SJSA1 (cell line): ENCODE measurements at places on chromosomes 3 and 15.

GRCh38 chr3:4888913-4889846 lies 90.1 kb upstream of the BHLHE40 start:
- DNase-seq = no peak

DNA sequence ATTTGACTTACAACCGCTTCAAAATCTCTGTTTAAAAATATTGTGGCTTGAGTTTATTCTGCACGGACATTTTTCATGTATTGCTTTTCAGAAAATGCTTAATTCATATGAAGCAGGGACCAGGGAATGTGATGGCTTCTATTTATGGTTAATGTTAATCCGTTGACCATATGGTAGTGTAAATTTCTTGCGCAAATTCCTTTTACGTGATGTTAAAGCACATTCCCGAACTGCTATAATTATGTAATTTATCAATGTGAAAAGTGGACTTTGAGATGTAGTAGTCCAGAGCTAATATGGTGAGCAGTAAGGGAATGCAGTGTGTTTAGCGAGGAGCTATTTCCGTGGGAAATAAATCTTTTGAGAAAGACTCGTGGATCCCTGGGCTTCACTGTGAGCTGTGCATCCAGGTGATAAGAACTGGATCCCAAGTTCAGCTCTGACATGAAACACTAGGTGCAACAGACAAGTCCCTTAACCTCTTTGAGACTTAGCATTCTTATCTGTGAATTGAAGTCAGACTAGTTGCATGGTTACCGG lies 27.3 kb downstream of the ANAPC13 start:
- no peak for DNase-seq

DNA sequence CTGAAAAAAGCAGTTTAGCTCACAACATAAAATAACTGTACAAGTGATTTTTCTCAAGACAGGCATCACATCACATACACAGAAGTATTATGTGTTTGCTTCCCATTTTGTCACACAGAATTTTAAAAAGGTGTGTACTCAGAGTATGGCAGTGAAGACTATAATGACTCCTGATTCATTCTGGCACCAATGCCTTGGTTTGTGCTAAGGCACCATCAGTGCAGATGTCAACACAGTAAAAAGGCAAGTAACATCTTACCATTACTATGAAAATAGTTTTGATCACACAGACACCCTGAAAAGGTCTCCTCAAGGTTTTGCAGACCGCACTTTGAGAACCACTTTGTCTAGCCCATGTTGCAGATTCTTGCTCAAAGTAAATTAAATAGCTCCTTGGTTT lies 191.6 kb downstream of the KLHL25 start:
- no peak for DNase-seq

GRCh38 chr15:23828786-23829185 lies 141.7 kb upstream of the NDN start:
- no peak for DNase-seq

DNA sequence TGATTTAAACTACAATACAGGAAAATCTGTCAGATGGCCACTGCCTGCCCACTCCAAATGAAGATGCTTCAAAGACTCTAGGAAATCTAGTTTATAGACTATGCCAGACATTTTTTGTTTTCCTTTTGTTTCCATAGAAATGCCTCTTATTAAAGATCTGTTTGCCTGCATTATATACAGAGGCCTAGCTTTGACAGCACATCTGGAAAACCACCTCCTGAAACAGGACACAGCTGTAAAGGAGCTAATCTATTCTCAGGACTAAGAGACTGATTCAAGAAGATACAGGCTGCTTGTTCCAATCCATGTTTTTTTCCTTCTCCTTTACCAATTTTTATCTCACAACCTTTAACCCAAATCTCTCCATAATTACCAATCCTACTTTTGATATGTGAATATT lies 75.3 kb upstream of the STRIT1 start:
- DNase-seq = no peak

DNA sequence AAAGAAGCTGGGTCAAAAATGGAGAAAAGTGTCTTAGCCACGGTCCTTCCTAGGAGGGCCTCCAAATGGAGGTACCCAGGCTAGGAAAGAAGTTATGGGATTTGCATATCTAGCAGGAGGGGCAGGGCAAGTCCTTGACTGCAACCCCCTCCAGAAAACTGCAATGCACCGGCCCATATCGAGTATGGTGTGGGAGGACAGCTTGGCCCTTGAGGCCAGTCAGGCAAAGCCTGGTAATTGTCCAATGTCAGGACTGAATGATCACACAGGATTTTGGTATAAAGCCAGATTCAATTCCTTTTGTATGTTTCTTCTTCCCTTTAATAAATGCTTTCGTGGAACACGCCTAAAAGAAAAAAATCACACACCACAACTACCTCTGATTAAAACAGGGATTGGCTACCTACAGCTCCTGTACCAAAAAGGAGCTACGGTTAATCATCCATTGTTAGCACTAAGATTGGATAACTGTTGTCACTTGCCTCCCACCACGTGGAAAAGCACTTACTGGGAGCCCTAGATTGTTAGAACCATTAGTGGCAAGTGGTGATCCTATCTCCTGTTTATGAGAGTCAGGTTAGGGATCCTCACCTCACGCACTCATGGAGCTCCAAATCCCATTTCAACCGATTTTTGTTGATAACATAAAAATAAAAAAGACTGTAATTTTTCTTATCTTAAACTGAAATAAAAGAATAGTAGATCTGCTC lies 1.2 kb downstream of the ZNF770 start:
- no peak for DNase-seq

DNA sequence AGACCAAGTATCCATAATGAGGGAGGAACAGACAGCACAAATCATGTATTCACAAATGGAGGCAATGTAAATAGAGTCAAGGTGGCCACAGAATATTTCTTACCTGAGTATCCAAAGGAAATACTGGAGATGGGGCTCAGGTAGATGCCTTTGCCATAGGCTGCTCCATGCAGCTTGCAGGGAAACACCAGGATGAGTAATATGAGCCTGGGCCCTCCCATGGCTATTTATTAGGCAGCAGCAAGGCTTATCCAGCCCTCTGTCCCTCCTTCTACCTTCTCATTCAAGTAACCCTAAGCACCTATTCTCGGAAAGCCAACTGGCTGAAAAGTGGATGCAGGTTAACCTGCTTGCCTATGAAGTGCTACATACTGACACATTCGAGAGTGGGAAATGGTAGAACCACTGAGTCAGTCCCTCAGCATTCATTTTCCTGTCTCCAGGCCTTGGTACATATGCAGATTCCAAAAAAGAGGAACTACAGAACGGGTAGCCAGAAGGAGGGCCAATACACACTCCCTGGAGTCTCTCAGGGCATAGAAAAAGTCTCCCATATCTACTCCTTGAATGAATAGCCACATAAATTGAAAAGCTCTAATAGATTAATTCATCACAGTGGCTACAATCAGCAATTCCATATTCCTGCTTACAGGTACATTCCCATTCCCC lies 18.3 kb upstream of the PKM start:
- no peak for DNase-seq

- DNase-seq = no peak
Measured at GRCh38 chr3:33355611-33356010, 78.4 kb downstream of the FBXL2 start.

DNA sequence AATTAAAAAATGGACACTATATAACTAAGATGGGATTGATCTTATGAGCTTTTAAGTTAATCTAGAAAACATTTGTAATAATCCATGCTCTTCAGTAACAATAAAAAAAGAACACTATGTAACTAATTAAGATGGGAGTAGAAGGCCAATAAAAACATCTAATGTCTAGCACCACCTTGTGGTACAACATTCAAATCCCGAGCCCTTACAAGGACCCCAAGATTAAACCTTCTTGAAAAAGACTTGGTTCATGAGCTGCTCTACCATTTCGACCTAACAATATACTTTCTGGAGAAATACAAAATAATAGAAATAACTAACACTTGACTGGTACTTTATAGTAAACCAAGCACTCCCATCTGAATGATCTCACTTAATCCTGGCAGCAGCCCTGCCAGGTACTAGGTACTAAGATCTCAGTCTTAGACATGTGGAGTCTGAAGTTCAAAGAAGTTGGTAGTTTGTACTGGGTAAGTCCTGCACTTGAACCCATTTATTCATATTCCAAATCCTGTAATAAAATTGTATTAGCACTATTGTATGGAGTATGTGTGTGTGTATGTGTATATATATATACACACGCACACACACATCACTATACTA lies 21.8 kb downstream of the METTL6 start:
- peak; percentile 35 for DNase-seq

DNA sequence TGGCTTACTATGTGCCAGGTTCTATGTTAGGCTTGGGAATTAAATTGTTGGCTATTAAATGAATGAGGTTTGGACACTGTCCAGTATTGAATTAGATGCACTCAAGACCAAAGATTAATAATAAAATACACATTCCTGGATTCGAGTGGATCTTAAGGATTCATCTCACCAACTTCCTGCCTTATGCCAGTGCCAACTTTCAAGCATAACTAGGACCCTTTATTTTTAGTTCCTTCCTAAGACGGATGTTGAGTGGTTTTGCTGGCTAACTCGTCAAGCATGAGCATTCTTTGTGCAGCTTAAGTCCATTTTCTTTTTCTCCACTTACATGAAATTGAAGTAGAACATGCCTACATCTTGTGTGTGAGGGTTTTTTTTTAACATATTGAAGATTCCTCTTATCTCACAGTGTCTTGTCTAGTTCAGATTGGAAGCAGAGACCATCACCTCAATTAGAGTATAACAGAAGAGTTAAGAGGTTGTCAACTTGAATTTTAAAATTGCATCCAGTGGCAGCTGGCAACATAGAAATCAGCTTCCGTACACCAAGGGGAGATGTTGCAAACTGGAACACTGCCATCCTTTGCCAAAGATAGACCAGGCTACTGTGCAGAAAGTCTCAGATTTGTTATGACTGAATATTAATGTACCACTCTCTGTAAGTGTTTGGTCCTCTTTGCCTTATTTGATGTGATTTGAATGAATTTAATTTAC lies 106.3 kb upstream of the BFSP2 start:
- DNase-seq = no peak

DNA sequence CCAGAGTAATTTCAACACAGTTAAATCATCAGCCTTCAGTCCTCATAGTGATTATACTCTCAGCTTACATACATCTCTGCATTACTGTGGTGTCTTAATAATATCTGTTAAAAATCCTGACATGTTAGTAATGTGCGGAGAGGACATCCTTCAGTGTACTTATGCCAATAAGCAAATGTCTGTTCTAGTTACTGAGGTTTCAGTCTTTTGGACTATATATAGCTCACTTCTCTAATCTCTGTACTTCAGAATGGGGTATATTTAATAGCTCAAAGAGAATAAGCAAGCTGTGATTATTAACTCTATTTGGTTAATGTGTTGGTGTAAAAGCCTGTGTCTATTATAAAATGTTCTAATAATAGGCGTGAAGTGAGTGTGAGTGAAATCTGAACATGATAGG lies 28.9 kb upstream of the OSTN start:
- DNase-seq = no peak

DNA sequence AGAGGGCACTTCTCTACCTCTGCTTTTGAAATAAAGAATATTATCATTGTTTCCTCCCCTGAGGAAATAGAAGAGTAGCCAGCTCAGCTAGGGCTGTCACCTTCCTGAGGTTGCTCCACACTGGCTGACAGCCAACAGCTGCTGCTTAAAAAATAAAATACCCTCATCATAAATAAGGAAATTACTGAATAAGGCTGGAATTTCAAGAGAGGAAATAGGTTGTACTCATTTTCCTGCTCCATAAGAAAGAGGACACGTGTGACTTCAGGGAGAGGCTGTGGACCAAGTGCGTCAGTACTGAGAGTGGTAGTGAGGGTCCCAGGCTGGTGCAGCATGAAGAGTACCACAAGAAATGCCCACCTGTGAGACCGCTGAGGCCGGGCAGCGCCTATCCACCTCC lies 8.1 kb upstream of the C2CD4B start:
- no peak for DNase-seq

DNA sequence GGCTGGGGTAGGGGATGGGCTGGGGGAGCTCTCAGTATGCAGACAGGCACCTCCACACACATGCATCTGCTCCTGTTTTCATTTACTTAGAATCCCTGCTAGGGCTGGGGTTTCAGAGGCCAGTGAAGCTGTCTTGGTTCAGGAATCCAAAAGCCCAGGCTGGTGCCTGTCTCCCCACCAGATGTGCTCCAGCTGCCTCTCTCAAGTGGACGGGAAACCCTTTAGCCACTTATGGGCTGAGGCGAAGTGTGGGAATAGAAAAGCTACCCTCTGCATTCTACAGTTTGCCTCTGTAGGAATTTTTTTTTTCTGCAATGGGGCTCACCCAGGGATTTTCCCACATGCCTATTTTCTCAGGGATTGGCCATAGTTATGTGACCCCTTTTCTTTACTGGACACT lies 72.5 kb downstream of the ATP2B2 start:
- no peak for DNase-seq

- no peak for DNase-seq
Measured at GRCh38 chr3:118267588-118267987, 767.1 kb downstream of the IGSF11 start.

GRCh38 chr15:66408254-66408653 lies 21.5 kb downstream of the MAP2K1 start:
- DNase-seq = no peak

- DNase-seq = no peak
Measured at GRCh38 chr3:58494107-58494506, 2.2 kb downstream of the KCTD6 start.

DNA sequence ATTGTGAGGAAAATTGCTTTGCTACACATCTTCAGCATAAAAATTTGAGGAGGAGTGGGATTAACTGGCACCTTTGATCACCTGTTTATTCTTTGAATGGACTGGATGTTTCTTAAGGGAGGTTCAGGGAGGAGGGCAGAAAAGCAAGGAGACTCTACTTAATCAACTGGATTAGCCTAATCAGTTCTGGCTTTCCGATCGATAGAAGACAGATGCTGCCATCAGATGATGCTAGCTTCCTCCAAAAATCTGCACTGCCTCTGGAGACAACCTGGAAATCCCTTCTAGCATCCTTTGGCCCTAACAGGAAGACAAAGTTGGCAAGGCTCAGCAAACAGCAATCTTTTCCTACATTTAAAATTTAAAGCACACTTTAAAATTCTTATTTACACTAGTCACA lies 197.8 kb downstream of the EBLN2 start:
- no peak for DNase-seq

- DNase-seq = no peak
Measured at GRCh38 chr3:65436580-65436979, 602.1 kb downstream of the MAGI1 start.

GRCh38 chr3:713006-713621 lies 379.7 kb upstream of the CNTN6 start:
- DNase-seq = no peak

- no peak for DNase-seq
Measured at GRCh38 chr15:92294759-92295158, 98.9 kb upstream of the ST8SIA2 start.

- DNase-seq = peak; percentile 46
Measured at GRCh38 chr3:129315223-129315997, 36.7 kb downstream of the HMCES start.

DNA sequence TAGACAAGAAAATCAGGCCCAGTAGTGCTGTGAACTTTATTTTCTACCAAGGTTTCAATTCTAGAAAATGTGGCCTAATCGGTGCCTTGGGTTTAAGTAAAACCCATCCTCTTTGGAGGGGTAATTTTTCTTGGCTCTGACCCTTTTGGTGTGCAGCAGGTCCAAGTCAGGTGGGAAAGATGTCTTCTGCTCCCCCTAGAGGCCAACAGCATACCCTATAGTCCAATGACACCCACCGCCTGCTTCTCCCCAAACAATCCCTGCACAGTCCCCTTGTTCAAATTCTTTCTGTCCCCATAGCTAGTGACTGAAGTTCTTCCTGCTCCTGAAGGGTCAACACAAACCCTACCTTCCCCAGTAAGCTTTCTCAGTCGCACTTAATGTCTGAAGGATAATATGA lies 261.8 kb upstream of the GOLGA6L4 start:
- DNase-seq = no peak
